ENCODE measurements at places on chromosomes 6 and 20.

DNA sequence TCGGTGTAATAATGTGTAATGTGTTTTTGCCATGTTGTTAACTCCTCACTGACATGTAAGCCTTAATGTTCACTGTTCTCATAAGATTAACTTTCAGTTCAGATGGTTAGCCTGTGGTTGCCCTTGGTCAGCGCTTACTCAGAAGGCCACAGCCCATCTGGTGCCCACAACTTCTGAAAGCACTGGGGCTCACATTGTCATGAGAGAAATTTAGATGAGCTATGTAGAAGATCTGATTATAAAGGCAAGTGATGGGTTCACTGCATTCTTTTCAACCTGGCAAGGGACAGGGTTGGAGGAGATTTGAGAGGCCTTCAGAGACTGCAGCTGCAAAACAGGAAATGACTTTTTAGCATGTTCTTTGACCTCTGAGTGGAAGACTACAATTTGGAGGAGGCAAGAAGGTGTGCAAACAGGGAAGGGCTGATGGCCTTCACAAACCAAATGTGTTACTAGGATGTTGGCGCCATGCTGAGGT lies 242.3 kb upstream of the SUPT3H start:
- no peak for DNase-seq

DNA sequence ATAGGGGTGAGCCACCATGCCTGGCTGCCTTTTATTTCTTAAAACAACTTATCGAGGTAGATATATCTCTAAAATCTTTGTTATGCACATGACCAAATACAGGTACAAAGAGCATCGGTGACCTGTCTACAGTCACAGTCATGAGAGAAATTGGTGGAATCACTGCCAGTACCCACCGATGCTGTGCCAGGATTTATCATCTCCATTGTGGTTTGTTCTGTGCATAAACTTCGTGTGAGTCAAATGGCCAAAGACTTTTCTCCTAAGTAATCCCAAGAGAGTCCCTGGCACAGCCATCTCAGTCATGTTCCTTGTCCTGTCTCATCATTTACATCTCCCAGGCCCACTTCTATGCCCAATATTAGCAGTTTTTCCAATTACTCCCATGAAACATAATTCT lies 9.0 kb downstream of the GSTA3 start:
- no peak for DNase-seq

GRCh38 chr6:106360410-106360988 lies at the start of gene CRYBG1:
Gene CRYBG1, plus strand, starts transcription at chr6:106360717. Its CDS starts 192 bp downstream, at chr6:106360909.
- peak; percentile 65 for DNase-seq

DNA sequence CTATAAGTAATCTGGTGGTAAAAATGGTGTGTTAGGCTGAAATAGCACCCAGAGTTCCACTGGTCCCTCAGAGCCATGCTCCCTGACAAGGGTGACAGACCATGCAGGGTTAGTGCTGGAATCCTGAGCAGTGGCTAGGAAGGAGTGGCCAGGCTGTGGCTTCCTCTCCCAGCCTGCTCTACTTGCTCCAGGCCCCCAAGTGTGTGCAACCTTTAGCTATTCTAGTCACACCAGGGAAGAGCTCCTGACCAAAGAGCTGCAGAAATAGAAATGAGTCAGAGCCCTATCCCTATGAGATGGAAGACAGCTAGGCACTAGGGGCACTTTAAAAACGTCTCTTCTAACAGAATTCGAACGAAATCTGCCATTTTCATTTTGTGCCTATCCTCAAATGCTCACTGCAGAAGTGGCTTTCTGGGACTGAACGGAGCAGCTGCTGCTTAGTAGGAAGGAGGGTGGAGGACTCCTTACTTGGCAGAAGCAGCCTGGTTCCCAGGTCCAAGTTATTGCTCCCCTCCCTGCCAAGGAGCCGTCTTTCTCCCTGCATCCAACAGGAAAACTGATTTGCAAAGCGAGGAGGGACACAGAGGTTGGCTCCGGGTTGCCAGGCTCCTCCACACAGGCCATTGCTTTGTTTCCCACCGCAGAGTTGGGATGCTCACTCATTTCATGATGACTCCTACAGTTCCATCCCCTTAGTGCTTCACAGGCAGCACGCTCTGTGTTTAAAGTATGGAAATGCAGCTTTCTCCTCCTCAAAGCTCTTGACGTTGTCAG lies 754.5 kb downstream of the C6orf118 start:
- no peak for DNase-seq

GRCh38 chr6:108200631-108201030 lies 34.8 kb downstream of the NR2E1 start:
- no peak for DNase-seq
